Head of caudate nucleus (tissue), 42 donors: ENCODE measurements at places on chromosomes 6 and 20.
A peak's percentile ranks its signal among the peaks of the same experiment; 100 is the strongest.

GRCh38 chr6:11096109-11096508 is 2.5 kb downstream of the SMIM13 start:
- DNase-seq: peak; percentile 31

GRCh38 chr6:155378276-155378675 is 64.0 kb upstream of the TFB1M start:
- no peak for DNase-seq

GRCh38 chr20:14667226-14667625 is 329.8 kb upstream of the FLRT3 start:
- no peak for DNase-seq

DNA sequence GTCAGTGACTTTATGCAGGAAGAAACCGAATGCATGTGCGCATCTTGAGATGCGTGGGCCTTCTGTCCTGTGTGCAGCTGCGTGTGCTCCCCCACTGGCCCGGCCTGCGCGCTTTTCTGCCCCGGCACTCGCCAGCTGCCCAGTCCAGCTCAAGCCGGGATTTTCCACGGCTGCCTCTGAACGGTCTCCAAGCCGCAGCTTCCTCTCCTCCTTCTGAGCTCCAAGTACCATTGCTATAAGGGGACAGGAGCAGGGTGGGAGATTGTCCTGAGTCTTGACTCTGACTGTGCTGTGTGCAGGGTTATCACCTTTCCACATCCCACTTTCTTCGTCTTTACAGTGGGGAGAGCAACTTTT is 302.8 kb downstream of the THBS2 start:
- no peak for DNase-seq

DNA sequence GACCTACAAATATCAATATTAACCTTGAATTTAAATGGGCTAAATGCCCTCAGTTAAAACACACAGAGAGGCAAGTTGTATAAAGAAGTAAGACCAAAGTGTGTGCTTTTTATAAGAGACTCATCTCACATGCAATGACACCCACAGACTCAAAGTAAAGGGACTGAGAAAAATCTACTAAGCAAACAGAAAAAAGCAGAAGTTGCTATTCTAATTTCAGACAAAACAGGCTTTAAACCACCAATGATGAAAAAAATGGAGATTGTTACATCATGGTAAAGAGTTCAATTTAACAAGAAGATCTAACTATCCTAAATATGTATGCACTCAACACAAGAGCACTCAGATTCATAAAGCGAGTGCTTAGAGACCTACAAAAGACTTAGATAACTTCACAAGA is 741.9 kb upstream of the MARCKS start:
- DNase-seq: no peak

- DNase-seq: no peak
These were observed 38.8 kb downstream of the PPARD start for GRCh38 chr6:35381132-35381531.

DNA sequence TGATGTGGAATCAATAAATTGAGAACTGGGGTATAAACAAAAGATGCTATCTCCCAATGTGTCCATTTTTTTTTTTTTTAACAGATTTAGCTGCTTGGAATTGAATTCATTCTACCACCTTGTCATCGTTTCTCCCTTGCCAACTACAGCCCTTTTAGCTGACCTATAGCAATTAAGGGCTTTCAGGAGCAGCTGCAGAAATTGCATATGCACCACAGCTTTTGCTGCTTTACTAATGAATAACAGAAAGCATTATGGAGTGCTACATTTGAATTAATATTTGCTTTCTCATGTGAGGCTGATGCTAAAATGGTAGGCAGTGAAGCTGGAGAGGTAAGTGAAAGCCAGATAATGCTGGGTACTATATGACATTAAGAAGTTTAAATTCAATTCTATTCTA is 5.7 kb downstream of the SESN1 start:
- no peak for DNase-seq

DNA sequence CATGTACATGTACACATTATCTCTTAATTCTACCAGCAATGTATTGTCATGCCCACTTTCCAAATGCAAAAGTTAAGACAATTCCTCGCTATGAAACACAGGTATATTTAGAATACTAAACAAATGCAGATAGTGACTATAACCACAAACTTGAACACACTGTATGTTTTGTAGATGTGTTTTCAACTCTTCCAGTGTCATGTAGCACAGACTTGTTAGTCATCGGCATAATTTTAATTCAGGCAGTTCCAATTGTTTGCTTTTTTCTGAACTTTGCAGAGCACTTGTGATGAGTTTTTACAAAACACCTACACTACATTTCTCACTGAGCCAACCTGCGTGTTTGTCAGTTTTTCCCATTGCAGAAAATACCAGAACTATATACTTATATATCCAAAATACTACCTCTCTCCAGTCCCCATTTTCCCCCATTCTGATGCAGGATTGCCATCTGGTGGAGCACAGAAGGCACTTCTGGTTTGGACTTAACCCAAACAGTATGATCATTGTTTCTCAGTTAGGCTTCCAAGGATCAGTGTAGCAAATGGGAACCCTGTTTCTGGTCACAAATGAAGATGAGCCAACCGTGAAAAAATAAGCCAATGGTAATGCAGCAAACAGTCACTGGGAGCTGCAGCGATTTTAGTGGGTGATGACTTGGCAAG is 143.4 kb downstream of the ADGRB3 start:
- DNase-seq: peak; percentile 56

DNA sequence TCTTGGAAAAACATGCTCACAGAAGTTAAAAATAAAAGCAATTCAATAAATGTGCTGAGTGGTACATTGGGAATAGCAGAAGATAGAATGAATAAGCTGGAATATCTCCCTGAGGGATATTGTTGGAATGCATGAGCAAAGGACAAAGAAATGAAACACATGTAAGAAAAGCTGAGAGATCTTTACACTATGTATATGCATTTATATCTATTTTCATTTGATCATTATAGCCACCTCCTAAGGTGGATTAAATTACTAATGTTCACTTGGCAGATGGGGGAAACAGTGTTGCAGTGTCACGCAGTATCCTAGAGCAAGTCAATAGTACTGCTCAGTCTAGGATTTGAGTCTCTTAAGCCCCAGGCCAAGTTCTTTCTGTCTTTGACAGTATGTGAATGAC is 542.0 kb upstream of the MARCKS start:
- DNase-seq: no peak

DNA sequence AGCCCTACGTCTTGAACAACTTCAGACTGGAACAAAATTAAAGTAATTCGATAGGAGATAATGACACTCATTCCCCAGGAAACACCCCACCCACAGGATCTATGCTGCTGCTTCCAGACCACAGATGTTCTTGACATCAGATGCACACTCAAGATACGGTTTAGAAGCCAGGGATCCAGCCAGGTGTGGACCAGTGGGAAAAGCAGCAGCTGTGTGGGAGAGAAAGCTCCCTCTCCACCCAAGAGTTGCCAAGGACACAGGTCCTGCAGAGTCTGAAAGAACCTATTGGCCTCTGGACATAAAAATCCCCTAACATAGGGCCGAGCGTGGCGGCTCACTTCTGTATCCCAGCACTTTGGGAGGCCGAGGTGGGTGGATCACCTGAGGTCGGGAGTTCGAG is 91.7 kb upstream of the NFATC2 start:
- DNase-seq: no peak

DNA sequence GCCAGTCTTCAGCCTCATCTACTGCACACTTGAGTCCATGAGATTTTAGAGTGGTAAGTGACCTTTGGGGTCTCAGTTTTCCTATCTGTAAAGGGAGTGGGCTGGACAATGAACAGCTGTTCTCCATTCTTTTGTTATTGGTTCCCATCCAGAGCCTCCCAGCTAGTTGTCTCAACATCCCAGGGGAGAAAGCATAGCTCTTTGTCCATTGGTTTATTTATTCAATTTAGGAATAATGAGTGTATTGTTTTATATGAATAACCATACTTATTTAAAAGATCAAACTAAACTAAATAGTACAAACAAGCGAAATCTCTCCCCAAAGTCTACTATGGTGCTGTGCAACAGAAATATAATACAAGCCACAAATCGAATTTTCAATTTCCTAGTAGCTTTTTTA is 13.7 kb downstream of the PIGT start:
- no peak for DNase-seq

GRCh38 chr20:57560554-57561355 is at the start of gene PCK1:
Gene PCK1 (plus strand): TSS chr20:57561110. CDS start chr20:57561412, 302 bp downstream.
- DNase-seq: no peak

DNA sequence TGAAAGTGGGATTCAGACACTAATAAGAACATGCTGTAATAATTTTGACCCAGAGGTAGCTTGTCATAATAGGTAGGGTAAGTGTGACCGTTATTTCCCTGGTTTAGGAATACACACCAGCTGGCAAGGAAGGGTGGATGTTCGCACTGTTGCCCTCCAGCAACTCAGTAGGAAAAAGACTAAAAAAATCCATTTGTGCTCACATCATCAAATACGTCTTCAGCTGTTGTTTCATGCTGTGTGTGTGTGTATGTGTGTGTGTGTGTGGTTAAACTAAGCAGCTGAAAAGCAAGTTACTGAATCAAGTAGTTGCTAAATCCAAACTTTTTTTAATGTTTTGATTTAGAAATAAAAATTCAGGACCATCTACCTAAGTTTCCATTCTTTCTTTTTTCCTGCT is 218.7 kb downstream of the TRDN start:
- no peak for DNase-seq

DNA sequence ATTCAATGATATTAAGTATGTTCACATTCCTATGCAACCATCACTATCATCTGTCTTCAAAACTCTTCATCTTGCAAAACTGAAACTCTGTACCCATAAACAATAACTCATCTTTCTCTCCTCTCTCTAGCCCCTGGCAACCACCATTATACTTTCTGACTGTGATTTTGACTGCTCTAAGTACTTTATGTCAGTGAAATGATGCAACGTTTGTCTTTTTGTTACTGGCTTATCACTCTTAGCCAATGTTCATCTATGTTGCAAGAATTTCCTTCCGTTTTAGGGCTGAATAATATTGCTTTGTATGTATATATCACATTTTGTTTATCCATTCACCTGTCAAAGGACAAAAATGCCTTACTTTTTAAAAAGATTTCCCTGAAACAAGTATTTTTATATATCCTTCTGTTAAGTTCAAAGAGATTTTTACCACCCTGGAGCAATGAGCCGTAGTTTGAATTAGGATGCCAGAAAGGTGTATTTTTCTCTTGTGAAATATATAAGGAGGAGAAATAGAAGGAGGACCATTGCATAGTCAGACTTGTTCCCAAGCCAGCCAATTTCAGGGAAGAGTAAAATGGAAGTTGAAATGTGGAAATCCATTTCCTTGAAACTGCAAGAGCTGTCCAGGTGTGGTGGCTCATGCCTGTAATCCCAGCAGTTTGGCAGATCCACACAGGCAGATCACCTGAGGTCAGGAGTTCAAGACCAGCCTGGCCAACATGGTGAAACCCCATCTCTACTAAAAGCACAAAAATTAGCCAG is 4.0 kb upstream of the CGAS start:
- DNase-seq: no peak

DNA sequence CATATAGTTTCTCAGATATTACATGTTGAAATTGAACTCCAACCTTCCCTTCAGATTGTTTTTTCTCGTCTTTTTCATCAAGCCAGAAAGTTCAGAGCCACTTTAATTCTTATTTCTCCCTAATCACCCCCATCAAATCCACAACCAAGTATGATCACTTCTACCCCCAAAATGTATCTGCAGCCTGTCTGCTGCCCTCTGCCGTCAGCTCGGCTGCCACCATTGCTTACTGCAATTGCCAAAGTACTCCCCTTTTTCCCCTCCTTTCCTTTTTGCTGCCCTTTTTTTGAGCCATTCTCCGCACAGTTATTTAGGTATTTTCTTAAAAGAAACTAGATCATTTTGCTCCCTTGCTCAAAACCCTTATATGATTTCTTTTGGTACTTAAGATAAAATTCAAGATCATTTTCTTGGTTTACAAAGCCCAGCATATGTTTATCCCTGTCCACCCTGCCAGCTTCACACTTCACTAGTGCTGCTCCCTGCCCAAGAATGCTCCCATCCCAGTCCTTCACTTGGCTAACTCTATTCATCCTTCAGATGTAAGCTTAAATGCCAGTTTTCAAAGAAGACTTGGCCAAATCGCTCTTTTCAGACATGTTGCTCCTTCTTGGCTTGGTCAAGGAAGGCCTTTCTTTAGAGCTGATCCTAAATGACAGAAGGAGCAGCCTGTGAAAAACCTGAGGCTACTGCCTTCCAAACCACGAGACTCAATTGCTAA is 63.7 kb downstream of the SH3BGRL2 start:
- no peak for DNase-seq

GRCh38 chr20:19284400-19285178 is 72.1 kb downstream of the SLC24A3 start:
- no peak for DNase-seq

DNA sequence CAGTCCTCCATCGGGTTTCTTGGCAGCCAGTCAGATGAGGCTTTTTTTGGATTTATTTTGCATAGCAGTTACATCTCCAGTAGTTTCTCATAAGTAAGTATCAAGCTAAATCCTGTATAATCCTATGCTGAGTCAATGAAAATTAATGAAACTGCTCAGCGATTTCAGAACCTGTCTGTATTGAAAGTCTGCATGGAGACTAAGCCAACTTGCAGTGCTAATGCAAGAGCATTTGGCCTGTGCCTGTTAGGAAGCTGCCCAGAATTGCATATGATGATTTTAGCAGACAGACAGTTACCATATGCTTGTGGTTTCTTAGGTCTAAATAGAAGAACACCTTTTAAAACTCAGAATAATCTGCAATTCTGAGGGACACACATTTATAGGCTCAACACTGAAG is 25.2 kb upstream of the LRRN4 start:
- DNase-seq: no peak

GRCh38 chr6:73353636-73354593 is at the start of gene DPPA5:
Gene DPPA5 (minus strand): TSS chr6:73354276. CDS start chr6:73354225, 51 bp downstream.
- DNase-seq: peak; percentile 34

- DNase-seq: no peak
These were observed 19.0 kb downstream of the STX16 start for GRCh38 chr20:58670102-58670501.

GRCh38 chr6:44868910-44869309 is 459.2 kb upstream of the RUNX2 start:
- no peak for DNase-seq

DNA sequence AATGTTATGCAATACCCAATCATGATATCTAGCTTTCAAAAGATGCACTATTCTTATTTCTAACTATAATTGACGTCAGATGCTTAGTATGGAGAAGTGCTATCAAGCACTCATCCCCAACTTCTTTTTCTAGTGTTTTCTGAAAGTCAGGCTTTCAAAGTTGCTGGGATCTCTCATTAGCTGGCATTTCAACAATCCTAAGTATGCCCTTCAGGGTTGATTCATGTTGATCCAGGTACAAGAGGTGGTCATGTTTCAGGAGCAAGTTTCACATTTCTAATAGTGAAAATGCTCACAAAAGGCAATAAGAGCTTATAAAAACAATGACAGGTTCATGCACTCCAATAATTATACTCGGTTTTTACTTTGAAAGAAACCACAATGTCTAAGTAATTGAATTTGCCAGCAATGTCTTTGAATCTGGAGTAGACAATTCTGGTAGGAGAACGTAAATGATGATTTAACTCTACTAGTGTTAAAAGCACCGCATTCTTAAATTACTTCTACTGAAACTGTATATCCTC is 193.7 kb upstream of the KHDRBS2 start:
- DNase-seq: no peak

- no peak for DNase-seq
These were observed 60.4 kb downstream of the COL19A1 start for GRCh38 chr6:69926745-69927144.
